ENCODE measurements at places on chromosomes 13 and 19.
A peak's percentile ranks its signal among the peaks of the same experiment; 100 is the strongest.

DNA sequence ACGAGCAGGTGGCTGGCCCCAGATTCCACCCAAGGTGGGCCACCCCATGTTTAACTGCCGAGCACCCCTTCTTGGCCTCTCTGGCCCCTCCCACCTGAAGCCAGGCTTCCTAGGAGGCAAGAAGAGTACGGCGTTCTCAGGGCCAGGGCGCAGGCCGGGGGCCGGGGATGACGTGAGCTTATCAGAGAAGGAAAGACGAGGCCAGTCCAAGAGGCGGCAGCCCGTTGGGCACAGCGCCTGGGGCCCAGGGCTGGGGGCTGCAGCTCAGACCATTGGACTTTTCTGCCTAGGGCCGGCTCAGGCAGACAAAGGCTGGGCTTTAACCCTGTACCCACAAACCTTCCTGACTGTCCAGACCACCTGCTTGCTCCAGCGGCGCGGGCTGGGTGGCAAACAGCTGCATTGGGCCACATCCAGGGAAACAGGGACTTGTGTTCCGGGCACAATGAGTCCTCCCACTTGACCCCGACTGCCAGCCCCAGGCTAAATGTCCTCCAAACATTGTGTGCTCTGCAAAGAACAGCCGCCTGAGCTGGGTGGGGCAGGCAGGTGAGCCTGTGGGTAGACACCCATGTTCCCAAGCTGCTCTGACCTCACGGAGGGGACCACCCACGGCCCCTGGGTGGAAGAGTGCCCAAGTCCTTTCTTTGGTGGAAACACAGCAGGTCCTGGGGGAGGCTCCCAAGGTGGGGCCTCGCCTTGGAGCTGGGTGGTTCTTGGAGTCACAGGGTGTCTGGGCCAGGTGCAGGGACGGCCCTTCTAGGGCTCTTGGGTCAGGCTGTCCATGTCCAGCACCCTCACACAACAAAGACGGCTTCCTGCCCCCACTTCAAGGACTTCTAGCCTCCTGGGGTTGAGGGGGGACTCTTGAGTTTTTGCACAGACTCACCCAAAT lies 21.9 kb downstream of the COMP start:
- DNase-seq = no peak

- DNase-seq = no peak
These were observed 625 bp downstream of the ZNF709 start for GRCh38 chr19:12484011-12484370.

- DNase-seq = no peak
These were observed 755.6 kb upstream of the MIR17HG start for GRCh38 chr13:90591927-90592268.

DNA sequence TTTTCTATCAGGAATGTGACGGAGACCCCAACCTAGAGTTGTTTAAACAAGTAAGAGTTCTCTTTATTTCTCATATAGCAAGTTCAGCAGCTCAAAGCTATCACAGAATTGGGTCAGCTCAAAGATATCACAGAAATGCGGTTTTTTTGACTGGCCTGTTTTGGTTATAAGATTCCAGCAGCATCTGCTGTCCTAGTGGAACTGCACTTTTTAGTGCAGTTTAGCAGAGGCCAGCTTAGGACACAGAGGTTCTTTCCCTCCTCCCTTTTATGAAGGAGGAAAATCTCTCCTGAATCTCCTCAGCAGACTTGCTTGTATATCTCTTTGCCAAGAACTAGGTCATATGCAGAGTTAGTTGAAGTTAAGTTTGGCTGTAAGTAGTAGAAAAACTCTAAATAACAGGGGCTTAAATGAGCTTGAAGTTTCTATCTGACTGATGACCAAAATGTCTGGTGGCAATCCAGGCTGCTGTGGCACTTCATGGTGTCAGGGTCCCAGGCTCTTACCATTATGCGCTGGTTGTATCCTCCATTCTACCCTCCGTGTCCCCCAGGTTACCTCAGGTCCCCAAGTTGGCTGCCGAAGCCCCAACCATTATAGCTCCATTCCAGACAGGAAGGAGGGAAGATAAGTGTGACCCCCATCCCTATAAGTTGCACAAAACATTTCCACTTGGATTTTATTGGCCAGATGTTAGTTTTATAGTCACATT lies 6.6 kb downstream of the PPP2R1A start:
- DNase-seq = no peak

GRCh38 chr13:39023761-39024160 lies 14.1 kb downstream of the PROSER1 start:
- no peak for DNase-seq

- DNase-seq = no peak
These were observed 1.7 kb downstream of the CYTH2 start for GRCh38 chr19:48470856-48471255.

GRCh38 chr13:78881751-78882150 lies 222.8 kb upstream of the OBI1 start:
- DNase-seq = no peak

DNA sequence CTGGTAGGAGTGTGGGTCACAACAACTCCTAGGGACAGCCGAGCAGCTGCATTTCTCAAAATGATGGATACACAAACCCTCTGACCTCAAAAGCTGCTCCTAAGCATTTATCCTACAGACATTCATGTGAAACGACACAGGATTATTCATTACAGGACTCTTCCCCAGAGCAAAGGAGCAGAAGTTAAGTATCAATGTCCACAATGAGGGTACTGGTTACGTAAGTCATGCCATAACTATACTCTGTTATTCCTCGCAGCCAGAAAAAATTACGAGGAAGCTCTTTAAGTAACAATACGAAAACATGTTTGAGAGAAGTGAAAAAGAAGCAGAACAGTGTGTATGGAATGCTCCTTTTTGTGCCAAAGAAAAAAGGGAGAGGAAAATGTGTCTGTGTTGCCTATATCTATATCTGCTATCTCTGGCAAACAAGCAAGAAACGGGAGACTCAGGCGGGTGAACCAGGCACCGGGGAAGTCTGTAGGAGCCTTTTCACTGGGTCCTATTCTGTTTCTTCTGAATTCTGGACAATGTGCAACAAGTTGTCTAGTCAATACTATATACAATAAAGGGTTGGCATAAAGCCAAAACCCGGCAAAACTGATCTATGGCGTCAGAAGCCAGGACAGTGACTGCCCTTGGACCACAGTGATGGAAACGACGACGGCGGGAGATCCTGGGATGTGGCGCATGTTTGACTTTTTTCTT lies 1.3 kb downstream of the ISOC2 start:
- DNase-seq = no peak

GRCh38 chr13:58190577-58190976 lies 559.0 kb downstream of the PCDH17 start:
- no peak for DNase-seq

- DNase-seq = no peak
These were observed 26.6 kb downstream of the KLF2 start for GRCh38 chr19:16351133-16351809.

DNA sequence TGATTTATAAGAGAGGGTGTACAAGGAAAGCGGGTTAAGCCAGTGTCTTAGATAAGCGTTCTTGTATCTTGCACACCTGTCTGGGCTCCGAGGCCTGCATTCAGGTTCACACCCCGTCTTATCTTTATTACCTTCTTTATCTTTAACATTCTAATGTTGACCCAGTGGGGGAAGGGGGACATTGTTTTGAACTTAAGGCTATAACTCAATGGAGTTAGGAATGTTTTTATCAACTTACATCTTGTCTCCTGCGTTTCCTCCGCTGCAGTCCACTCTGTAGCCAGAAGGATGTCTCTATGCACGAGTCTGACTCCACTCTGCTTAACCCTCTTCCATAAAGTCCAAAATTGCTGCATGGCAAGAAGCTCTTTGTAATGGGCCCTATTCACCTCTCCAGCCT lies 71.2 kb downstream of the FGF9 start:
- DNase-seq = no peak

DNA sequence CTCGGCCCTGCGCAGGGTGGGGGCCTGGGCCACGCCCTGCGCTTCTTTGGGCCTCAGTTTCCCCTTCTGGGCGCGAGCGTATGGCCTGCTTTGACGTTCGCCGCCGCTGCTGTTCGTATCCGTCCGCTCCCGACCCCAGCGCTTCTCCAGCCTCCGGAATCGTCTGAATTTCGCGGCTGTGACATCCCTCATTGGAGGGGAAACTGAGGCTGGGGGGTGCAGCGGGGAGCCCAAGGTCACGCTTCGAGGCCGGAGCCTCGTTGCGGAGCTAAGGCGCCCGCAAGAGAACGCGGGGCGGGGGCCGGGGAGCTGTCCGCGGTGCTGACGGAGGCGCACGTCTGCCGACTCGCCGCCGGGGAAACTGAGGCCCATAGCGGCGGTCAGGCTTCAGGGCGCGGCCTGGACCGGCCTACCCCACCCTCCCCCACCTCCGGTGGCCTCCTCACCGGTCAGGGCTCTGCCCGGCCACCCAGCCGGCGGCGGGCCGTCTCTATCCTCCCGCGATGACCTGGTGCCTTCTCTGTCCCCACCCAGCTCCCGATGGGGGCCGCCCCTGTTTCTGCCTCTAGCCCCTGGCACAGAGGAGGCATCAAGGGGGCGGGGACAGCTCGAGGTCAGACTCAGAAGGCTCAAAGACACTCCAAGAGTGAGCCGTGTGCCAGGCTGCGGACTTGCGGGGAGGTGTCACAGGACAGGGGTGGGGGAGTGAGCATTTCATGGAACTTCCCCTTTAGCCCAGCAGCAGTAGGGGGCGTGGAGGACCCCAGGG lies 3.0 kb upstream of the APC2 start:
- DNase-seq = no peak

- no peak for DNase-seq
These were observed 62.8 kb upstream of the DOCK9 start for GRCh38 chr13:99040536-99041131.

DNA sequence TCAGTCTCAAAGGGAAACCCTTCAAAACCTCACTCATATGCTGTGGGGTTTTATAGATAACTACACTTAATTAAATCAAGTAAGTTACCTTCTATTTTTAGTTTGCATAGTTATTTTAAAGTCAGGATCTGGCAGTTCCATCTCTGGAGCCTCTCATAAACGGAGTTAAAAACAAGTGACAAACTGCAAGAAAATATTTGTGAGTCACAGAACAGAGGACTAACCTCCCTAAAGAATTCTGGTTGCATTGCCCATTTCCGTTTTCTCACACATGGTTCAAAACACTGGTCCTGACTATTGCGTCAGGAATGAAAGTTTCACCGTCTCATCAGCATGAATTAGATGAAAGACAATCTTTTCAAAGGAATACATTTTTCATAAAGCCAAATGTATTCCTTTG lies 10.6 kb downstream of the RXFP2 start:
- DNase-seq = no peak

DNA sequence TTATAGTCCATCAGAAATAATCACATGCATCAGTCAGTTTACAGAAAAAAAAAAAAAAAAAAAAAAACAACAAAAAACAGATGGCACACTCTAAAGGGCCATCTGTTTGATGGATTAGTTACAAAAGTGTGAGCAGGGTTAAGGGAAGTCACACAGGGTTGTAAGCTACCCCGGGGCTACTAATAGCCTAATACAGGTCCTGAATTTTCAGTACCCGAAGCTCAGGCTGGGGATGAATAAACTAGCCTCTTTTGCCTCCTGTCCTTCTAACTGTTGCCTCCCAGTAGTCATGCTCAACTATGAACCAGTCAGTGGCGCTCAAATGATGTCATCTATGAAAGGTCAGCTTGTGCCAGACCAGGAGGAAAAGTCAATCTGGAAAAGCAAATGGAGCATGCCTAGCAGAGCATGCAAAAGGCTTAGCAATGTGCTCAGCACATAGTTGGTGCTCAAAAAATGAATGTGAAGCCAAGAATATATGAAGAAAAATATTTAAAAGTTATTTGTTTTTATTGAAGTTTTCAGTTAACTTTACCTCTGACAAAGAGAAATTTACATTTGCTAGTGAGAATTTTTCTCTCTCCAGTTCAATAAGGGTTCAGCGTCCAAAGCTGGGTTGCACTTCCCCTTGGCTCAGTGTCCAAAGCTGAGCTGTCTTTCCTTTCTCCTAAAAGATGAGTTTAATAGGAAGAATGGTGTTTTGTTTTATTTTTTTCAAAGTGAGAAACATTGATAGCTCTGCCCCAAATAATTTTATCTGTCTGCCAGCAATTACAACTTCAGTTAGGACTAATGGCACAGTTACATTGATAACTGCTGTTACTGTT lies 30.8 kb upstream of the LRCH1 start:
- no peak for DNase-seq

GRCh38 chr19:44753932-44754749 lies 5.6 kb downstream of the BCL3 start:
- DNase-seq = peak; percentile 79

Measured in esophagus squamous epithelium (tissue), 5 donors.